ENCODE measurements at places on chromosomes 12 and 14. TPM values are rescaled to one million over a fixed set of nuclear protein-coding genes. Genes with fewer than 3 reads are reported as not detected.

DNA sequence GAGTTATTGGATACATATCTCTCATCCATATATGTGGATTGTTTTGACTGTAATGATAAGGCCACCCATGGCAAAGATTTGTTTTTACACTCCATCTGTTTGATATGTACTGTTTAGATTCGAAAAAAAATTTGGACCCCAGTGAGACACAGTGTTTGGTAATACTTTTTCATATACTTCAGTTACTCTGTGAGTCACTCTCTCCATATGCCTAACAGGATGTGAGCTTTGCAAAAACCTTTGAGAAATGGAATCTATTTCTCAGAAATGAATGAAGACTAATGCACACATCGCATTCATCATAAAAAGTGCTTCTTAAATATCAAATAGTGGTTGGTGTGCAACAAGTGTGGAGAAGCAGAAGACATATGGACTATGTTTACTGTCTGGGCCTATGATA is 781.5 kb downstream of the SLC6A15 start:
- no peaks in the 10 kb centered on the region for H3K27me3 ChIP-seq
- H3K4me3 ChIP-seq, result no peak overlapping the region
- no peak for DNase-seq

DNA sequence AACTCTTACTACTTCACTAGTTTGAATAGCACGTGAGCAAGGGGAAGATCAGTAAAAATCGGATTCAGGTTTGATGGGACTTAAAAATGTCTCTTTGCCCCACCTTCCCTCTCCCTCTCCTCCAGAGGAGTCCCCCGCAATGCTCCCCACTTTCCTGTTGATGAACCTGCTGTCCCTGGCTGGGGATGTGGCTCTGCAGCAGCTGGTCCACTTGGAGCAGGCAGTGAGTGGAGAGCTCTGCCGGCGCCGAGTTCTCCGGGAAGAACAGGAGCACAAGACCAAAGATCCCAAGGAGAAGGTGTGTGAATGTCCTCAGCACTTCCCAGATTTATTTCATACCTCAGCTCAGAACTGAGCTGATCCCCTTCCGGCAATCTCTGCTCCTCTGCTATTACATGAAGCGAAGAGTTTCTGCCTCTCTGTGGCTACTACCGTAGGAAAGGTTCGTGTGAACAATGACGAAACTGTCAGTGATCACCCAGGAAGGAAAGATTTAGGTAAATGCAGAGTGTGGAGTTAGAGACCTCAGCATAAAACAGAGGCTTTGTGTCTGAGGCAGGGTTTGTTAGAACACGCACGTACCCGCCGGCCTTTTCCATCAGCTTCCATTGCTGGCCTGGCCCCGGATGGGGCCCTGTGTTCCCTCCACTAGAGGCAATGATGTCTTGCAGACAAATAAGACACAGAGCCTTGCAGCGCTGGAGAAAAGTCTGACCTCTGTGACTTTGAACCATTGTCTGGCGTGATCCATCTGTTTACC is 7.4 kb upstream of the GAPDH start:
- DNase-seq, result no peak
- peaks cover 9% of the 10 kb centered on the region for H3K4me1 ChIP-seq
- no peaks in the 10 kb centered on the region for H3K27me3 ChIP-seq
- H3K27ac ChIP-seq, result peak overlapping the region; percentile 100
- H3K4me3 ChIP-seq, result peak overlapping the region; percentile 63
- H3K36me3 ChIP-seq, result peaks cover 70% of the 10 kb centered on the region

GRCh38 chr14:102418853-102419240 is 56.1 kb downstream of the TECPR2 start:
- no peak overlapping the region for H3K27ac ChIP-seq
- peaks cover 4% of the 10 kb centered on the region for H3K36me3 ChIP-seq
- no peak overlapping the region for H3K4me3 ChIP-seq
- no peaks in the 10 kb centered on the region for H3K27me3 ChIP-seq
- DNase-seq, result no peak
- H3K4me1 ChIP-seq, result no peaks in the 10 kb centered on the region

The RFX4 gene
- 25.4 TPM for total RNA-seq

The MIP gene
- not detected for total RNA-seq

DNA sequence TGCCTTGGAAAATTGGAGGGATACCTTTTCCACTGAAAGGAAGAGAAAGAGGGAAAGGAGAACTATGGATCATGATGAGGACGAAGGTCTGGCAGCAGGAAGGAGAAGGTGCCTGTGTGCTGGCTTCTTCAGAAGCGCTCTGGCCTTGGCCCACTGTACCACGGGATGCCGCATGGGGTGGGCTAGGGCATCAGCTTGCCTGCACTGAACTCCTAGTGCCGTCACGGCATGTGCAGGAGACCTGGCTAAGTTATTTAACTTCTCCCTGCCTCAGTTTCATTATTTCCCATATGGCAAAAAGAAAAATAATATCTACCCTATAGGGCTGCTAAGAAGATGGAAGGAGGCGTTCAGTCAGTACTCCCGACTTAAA is 28.1 kb downstream of the FBXO21 start:
- no peak overlapping the region for H3K27ac ChIP-seq
- H3K4me3 ChIP-seq, result no peak overlapping the region
- H3K36me3 ChIP-seq, result peaks cover 39% of the 10 kb centered on the region
- no peak for DNase-seq

GRCh38 chr14:89030921-89031320 is 206.5 kb downstream of the TTC8 start:
- no peaks in the 10 kb centered on the region for H3K4me1 ChIP-seq
- no peak for DNase-seq
- H3K27me3 ChIP-seq, result peaks cover 37% of the 10 kb centered on the region
- no peak overlapping the region for H3K4me3 ChIP-seq

- H3K27ac ChIP-seq, result no peak overlapping the region
- peaks cover 32% of the 10 kb centered on the region for H3K36me3 ChIP-seq
- H3K4me1 ChIP-seq, result peaks cover 25% of the 10 kb centered on the region
- no peaks in the 10 kb centered on the region for H3K27me3 ChIP-seq
Measured at GRCh38 chr12:11773889-11774677, 124.6 kb downstream of the ETV6 start.

- no peak for DNase-seq
- no peak overlapping the region for H3K4me3 ChIP-seq
- H3K27ac ChIP-seq, result no peak overlapping the region
- peaks cover 43% of the 10 kb centered on the region for H3K27me3 ChIP-seq
- H3K36me3 ChIP-seq, result no peaks in the 10 kb centered on the region
Measured at GRCh38 chr14:76756371-76756750, 4.9 kb upstream of the VASH1 start.

DNA sequence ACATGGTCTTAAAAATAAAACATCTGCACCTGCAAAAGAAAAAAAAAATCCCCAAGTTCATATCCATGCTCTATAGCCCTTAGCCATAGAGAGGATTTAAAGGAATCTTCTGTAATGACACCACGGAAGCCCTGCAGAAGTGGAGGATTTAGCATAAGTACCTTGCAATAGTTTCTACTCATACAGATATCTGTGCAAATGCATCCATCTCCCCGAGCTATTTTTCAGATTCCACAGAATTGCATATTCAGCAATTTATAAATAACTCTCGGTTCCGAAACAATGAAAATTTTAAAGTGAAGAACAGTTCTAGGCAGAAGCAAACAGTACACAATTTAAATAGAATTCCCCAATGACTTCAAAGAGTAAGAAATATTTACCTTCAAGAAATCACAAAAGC is 424 bp downstream of the IGF1 start:
- H3K4me3 ChIP-seq, result no peak overlapping the region
- no peak overlapping the region for H3K27ac ChIP-seq
- peaks cover 8% of the 10 kb centered on the region for H3K4me1 ChIP-seq
- H3K36me3 ChIP-seq, result no peaks in the 10 kb centered on the region
- no peak for DNase-seq

GRCh38 chr14:31275731-31276130 is 68.1 kb upstream of the HECTD1 start:
- no peaks in the 10 kb centered on the region for H3K4me1 ChIP-seq
- no peak overlapping the region for H3K4me3 ChIP-seq
- H3K27ac ChIP-seq, result no peak overlapping the region
- H3K27me3 ChIP-seq, result no peaks in the 10 kb centered on the region
- no peak for DNase-seq

The ADAMTS20 gene
- 1.2 TPM for total RNA-seq

DNA sequence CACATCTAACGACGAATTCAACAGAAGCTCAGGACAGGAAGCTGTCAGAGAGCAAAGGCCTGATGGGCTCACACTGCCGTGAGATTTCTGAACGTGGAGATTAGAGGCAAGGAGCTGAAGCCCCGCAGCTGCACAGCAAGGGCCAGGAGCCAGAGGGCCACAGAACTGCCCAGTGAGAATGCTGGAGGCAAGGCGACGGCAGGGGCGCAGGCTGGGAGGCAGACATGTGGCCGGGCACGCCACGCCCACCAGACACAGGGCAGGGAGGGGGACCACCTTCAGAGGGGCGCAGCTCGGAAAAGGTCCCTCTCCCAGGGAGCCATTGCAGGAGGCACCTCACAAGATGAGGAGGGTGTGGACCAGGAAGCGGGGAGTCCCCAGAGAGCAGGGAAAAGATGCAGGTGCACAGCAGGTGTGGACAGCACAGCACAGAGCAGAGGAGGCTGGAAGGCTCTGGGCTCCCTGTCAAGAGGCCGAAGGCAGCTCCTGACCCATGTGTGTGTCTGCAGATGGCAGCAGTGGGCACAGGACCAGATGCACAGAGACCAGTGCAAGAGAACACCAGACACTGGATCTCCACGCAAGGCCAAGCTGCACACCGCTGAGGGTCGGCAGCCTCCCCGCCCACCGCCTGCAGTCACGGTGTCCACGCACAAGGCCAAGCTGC is 23.0 kb downstream of the BTBD6 start:
- H3K27me3 ChIP-seq, result no peaks in the 10 kb centered on the region
- H3K4me3 ChIP-seq, result no peak overlapping the region
- no peaks in the 10 kb centered on the region for H3K36me3 ChIP-seq

GRCh38 chr14:65880507-65880906 is 468.0 kb downstream of the FUT8 start:
- H3K4me1 ChIP-seq, result no peaks in the 10 kb centered on the region
- no peak overlapping the region for H3K4me3 ChIP-seq
- H3K27me3 ChIP-seq, result no peaks in the 10 kb centered on the region
- H3K27ac ChIP-seq, result no peak overlapping the region

The TMEM121 gene
- 1.4 TPM for total RNA-seq

The HNRNPC gene
- total RNA-seq, result 692 TPM

The NEUROD4 gene
- 3.3 TPM for total RNA-seq
